ENCODE measurements at places on chromosomes 5 and 9.

- DNase-seq, result no peak
Observed at GRCh38 chr5:123708074-123708806, 196.3 kb downstream of the CSNK1G3 start.

DNA sequence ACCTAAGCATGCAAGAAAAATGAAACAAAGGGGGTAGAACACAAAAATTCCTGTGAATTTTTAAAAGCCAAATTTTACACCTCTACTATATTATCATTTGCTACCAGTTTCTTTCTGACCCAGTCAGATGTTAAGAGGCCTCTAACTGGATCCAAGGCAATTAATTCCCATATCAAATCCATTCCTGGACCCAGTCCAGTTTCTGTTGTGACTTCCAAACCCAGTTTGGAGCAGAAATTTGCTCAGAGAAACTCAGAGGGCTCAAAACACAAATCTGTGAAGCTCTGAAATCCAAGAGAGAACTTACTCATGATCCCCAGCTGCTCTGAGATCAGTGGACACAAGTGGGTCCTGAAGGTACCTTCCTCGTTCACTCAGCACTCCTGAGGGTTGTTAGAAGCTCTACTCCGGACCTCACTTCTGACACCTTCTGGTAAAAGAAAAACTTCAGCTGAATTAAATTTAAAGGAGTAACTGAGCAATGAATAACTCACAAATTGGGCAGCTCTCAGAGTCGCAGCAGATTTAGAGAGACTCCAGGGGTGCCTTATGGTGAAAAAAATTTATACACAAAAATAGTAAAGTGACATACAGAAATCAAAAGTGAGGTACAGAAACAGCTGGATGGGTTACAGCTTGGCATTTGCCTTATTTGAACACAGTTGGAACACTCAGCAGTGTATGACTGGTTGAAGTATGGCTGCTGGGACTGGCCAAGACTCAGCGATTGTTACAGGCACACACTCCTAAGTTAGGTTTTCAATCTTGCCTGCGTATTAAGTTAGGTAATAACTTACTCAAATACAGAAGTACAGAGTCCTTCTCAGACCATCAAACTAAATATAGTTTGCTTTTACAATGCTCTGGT lies 32.4 kb downstream of the INSL4 start:
- DNase-seq, result no peak

DNA sequence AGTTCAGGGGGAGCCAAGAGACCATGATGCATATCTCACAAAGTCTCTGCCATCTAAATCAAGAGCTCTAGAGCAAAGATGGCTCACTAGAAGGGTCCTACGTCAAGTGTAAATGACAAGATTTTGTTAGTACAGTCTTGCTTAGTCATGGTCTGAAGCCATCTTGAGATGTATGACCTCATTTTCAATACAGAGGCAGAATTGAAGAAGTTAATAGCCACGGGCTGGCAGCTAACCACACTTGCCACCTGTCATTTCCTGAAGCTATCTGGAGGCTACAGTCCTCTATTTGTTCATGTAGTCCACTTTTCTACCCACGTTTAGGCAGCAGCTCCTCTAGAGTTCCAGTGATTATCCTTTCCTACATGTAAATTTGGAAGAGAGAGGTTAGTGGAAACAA lies 231.7 kb upstream of the CDH12 start:
- no peak for DNase-seq

GRCh38 chr9:127567035-127567729 lies 44.9 kb upstream of the STXBP1 start:
- DNase-seq, result no peak

DNA sequence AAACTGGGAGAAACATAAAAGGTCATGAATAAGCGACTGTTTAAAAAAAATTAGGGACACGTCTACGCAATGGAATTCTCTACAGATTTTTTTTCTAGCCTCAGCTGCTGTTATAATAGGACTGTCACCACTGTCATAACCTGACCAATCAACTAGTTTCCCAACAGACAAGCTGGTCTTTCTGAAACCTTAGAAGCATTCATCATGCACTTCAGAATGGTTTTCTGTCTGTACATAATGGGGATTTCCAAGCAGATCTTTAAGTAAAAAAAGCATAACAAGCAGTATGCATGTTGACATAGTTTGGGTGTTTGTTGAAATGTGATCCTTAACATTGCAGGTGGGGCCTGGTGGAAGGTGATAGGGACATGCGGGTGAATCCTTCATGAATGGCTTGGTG lies 58.3 kb upstream of the SEMA6A start:
- DNase-seq, result no peak

GRCh38 chr9:18788256-18788655 lies 244.8 kb downstream of the SAXO1 start:
- DNase-seq, result no peak

DNA sequence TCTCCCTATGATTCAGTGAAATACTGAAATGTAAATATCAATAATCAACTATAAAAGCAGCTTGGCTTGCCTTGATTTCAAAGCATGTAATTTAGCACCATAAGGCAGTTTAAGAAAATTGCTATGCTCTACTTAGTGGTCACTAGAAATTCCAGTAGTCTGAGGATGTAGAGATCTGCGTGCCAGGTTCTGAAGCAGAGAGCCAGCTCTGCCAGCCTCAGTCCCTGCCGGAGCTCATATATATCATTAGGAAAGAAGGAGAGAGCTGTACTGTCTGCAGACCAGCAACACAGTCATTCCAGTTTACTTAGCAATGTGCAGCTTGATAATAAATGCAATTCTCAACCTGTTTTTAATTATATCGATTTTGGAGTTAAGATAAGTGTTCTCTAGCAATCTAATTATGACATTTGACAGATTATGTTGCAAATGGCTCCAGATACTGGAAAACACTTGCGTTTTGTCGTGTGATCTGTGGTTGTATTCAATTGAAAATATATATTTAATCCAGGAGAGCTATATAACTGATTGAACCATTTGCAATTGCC lies 540.5 kb downstream of the CTNND2 start:
- DNase-seq, result no peak

GRCh38 chr5:82728926-82729702 lies 348.1 kb downstream of the TMEM167A start:
- DNase-seq, result no peak

DNA sequence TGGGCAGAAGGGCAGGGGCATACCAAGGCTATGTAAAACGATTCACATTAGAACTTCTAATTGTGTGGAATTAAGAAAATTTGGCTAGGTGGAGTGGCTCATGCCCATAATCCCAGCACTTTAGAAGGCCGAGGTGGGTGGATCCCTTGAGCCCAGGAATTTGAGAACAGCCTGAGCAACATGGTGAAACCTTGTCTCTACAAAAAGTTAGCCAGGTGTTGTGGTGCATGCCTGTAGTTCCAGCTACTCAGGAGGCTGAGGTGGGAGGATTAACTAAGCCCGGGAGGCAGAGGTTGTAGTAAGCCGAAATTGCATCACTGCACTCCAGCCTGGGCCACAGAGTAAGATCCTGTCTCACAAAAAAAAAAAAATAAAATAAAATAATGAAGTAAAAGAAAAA lies 65.2 kb downstream of the LIX1 start:
- DNase-seq, result no peak

- DNase-seq, result no peak
Observed at GRCh38 chr9:83166372-83166771, 103.4 kb upstream of the RASEF start.

DNA sequence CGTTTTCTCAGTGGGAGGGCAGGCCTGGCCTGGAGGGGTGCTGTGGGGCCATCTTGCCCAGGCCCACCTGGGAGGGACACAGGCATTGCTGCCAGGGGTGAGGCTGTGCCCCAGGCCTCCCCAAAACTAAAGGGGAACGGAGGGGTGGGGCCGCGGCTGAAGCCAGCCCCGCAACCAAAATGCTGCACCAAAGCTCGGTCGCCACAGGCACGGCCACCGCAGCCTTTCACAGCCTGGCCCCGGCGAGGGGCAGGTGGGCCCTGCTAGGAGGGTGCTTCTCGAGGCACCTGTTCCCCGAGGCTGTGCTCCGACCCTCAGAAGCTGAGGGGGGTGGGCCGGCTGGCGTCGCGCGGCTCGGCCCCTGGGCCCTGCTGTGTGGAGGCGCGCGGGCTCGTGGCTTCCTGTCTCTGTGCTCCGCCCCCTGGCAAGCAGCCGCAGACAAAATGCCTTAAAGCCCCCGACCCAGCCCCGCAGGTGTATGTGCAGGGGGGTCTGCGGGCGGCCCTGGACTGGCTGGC lies 57.6 kb downstream of the JAK2 start:
- no peak for DNase-seq

DNA sequence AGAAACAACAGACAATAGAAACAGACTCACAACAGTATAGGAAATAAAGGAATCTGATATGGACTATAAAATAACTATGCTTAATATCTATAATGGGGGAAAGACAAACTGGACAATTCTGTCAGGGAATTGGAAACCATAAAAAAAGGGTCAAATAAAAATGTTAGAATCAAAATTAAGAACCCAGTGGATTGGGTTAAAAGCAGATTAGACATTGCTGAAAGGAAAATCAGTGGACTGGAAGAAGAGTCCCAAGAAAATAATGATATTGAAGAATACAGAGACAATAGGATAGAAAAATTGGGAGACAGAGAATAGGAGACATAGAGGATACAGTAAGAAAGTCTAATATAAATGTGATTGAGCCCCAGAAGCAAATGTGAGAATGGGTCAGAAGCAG lies 199.2 kb downstream of the PBX3 start:
- DNase-seq, result no peak

- no peak for DNase-seq
Observed at GRCh38 chr5:173435447-173435846, 107.2 kb upstream of the STC2 start.

DNA sequence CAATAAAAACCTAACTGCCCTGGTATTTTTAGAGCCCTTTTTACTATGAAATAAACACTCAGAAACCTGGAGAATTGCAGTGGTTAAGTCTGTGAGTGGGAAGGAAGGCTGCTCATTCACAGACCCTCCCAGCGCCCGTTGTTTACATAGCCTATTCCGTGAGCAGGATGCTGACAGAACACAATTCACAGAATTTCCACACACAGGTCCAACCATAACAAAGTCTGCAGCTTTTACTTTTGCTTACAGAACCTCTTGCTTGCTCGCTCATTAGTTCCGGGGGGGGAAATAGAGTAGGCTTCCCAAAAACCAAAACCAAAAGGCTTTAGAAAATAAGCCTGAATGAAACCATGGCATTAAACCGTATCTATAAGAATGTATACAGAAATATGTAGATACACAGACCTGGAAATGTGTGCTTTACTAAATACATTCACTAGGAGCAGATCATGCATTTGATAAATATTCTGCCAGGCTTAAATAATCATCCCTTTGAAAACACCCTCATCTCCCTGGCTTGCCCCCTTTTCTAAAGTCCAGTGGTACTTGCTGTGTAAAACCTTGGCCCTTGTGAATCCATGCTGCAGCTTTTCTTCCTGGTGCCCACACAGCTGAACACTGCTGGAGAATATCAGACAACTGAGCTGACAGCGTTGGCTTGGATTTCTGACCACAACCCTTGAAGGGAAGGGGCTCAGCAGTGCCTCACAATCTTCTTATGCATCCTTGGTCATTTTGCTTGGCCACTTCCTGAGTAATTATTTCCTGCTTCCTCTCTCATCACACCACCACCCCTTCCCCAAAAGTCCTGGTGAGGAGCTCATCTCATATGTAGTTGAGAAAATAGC lies 128.0 kb downstream of the FANCC start:
- DNase-seq, result no peak

- no peak for DNase-seq
Observed at GRCh38 chr5:66741394-66741793, 145.2 kb downstream of the MAST4 start.

All from stimulated activated CD8-positive, alpha-beta memory T cell treated with anti-CD3 and anti-CD28 coated beads, Interleukin-15, amount 100 ng/mL, for 1 hour (primary cell).